ENCODE measurements at places on chromosomes 3 and 15. TPM values are rescaled to one million over a fixed set of nuclear protein-coding genes. Genes with fewer than 3 reads are reported as not detected.

The ZNF106 gene
- polyA plus RNA-seq, result 7.5 TPM

The CHST13 gene
- polyA plus RNA-seq, result 22.1 TPM

The IL12A gene
- polyA plus RNA-seq, result not detected

GRCh38 chr15:67691450-67691849 is 133.9 kb upstream of the SKOR1 start:
- no peak overlapping the region for H3K4me3 ChIP-seq
- H3K27ac ChIP-seq, result no peak overlapping the region
- H3K27me3 ChIP-seq, result no peaks in the 10 kb centered on the region
- no peaks in the 10 kb centered on the region for H3K4me1 ChIP-seq

- no peak for DNase-seq
- H3K4me1 ChIP-seq, result no peaks in the 10 kb centered on the region
- H3K27ac ChIP-seq, result no peak overlapping the region
- H3K4me3 ChIP-seq, result no peak overlapping the region
- H3K36me3 ChIP-seq, result no peaks in the 10 kb centered on the region
- H3K27me3 ChIP-seq, result no peaks in the 10 kb centered on the region
Measured at GRCh38 chr3:156317462-156318074, 197.2 kb downstream of the KCNAB1 start.

- no peaks in the 10 kb centered on the region for H3K27me3 ChIP-seq
- H3K27ac ChIP-seq, result peak overlapping the region; percentile 31
- no peak for DNase-seq
- H3K4me3 ChIP-seq, result no peak overlapping the region
Measured at GRCh38 chr15:59723687-59724346, 34.7 kb upstream of the BNIP2 start.

- H3K4me1 ChIP-seq, result no peaks in the 10 kb centered on the region
- H3K36me3 ChIP-seq, result no peaks in the 10 kb centered on the region
- peaks cover 32% of the 10 kb centered on the region for H3K27me3 ChIP-seq
- DNase-seq, result no peak
Measured at GRCh38 chr3:127135241-127136023, 57.5 kb upstream of the PRR23E start.

GRCh38 chr3:38950581-38950980 is 101.2 kb downstream of the SCN11A start:
- H3K4me3 ChIP-seq, result no peak overlapping the region
- H3K27ac ChIP-seq, result no peak overlapping the region
- H3K27me3 ChIP-seq, result no peaks in the 10 kb centered on the region
- DNase-seq, result no peak
- H3K36me3 ChIP-seq, result no peaks in the 10 kb centered on the region

GRCh38 chr3:108461661-108462111 is 48.7 kb downstream of the MYH15 start:
- no peak overlapping the region for H3K4me3 ChIP-seq
- no peaks in the 10 kb centered on the region for H3K36me3 ChIP-seq
- H3K4me1 ChIP-seq, result no peaks in the 10 kb centered on the region
- no peak overlapping the region for H3K27ac ChIP-seq

DNA sequence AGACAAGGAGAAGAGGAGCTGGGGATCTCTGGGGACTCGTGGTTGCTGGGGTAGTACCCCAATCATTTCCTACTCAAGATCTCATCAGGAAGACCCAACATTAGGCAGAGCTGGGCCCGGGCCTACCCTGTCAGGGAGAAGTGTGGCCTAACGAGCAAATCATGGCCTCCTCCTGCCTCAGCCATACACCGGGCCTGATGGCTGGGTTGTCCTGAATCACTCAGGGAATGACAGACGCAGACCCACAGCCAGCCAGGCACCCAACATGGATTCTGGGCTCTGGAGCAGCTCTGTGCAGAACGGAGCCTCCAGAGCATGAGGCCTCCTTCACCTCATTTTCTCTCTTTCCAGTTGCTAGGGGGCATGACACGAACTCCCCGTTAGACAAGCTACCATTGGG is 19.7 kb downstream of the ITGA11 start:
- no peak overlapping the region for H3K27ac ChIP-seq
- no peaks in the 10 kb centered on the region for H3K4me1 ChIP-seq
- H3K4me3 ChIP-seq, result no peak overlapping the region
- no peaks in the 10 kb centered on the region for H3K36me3 ChIP-seq
- DNase-seq, result peak; percentile 16

Measured in liver (tissue), 10 donors.